Esophagus muscularis mucosa (tissue), 4 donors: ENCODE measurements at places on chromosomes 5 and 9. TPM values are rescaled to one million over a fixed set of nuclear protein-coding genes. Genes with fewer than 3 reads are reported as not detected.
A peak's percentile ranks its signal among the peaks of the same experiment; 100 is the strongest.

The HMGCS1 gene
- total RNA-seq = 13.5 TPM

DNA sequence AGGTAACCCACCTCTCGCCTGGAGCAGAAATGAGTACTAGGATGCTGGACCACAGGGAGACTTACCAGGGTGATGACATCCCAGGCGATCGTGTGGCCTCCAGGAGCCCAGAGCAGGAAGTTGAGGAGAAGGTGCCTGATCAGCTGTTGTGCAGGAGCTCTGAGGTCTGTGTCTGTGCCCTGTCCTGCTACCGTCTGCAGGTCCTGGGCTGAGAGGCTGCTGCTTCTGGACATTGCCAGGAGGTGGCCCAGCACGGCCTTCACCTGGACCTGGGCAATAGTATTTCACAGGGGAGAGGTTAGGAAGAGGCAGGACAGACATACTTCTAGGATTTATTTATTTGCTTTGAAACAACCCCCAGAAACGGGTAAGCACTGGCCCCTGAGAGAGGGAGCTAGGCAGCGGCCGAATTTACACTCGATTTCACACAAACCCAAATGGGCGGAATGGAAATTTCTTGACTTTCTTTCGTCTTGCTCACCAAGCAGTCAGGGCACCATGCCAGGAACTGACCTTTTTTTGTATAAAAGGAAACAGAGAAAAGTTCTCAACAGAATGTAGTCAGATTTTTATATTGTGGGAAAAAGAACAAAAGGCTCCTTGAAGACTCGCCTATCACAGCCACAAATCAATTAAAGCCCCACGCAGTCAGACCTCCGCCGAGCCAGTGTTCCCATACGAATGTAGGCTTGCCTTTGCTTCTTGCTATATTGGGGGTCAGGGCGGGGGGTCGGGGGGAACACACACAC is 210.3 kb downstream of the FANCC start:
- H3K27ac ChIP-seq = peak overlapping the region; percentile 69
- H3K4me1 ChIP-seq = peaks cover 74% of the 10 kb centered on the region
- no peaks in the 10 kb centered on the region for H3K27me3 ChIP-seq
- H3K4me3 ChIP-seq = no peak overlapping the region
- no peak for DNase-seq

The FBP1 gene
- 4.6 TPM for total RNA-seq

The FOXD4L4 gene
- not detected for total RNA-seq

DNA sequence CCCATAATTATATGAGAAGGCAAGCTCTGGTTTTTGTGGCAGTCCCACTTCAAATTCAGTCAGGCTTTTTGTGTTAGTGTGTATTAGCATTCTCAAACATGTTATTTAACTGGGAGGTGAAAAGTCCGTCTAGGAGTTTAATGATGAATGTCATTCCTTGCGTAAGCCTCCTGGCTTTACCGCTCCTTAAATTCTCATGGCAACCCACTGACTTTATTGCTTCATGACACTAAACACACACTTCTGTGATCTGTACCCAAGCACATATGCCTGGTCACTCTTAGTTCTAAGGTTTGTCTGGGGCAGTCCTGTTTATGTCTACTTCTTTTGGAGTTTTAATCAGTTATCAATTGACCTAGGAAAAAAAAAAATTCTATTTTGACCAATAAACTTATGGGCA is 677.9 kb upstream of the DMAC1 start:
- H3K36me3 ChIP-seq = no peaks in the 10 kb centered on the region
- no peaks in the 10 kb centered on the region for H3K4me1 ChIP-seq
- H3K27me3 ChIP-seq = no peaks in the 10 kb centered on the region
- no peak overlapping the region for H3K27ac ChIP-seq
- no peak for DNase-seq

The PCDHA5 gene
- total RNA-seq = 0.17 TPM

The CD72 gene
- total RNA-seq = not detected

- H3K4me1 ChIP-seq = peaks cover 35% of the 10 kb centered on the region
- peak overlapping the region; percentile 89 for H3K27ac ChIP-seq
- peak overlapping the region; percentile 83 for H3K4me3 ChIP-seq
- H3K36me3 ChIP-seq = no peaks in the 10 kb centered on the region
- no peak for DNase-seq
Measured at GRCh38 chr9:106864373-106865143, 1.6 kb downstream of the ZNF462 start.

- H3K4me3 ChIP-seq = no peak overlapping the region
- no peaks in the 10 kb centered on the region for H3K36me3 ChIP-seq
- no peaks in the 10 kb centered on the region for H3K27me3 ChIP-seq
- no peak for DNase-seq
Measured at GRCh38 chr5:14668181-14668591, 3.7 kb downstream of the OTULIN start.

The CCDC192 gene
- total RNA-seq = 1.1 TPM
